ENCODE measurements at places on chromosomes 6 and 20. TPM values are rescaled to one million over a fixed set of nuclear protein-coding genes. Genes with fewer than 3 reads are reported as not detected.

The MAP7 gene
- total RNA-seq, result 1.4 TPM

The MCHR2 gene
- total RNA-seq, result not detected

The OR5V1 gene
- not detected for total RNA-seq

The CST4 gene
- not detected for total RNA-seq

The CCN6 gene
- not detected for total RNA-seq

The HLA-DQB1 gene
- total RNA-seq, result 0.23 TPM

The GSTA3 gene
- not detected for total RNA-seq

The CDKAL1 gene
- total RNA-seq, result 25.4 TPM

The ACOT13 gene
- total RNA-seq, result 30.3 TPM

The GPR6 gene
- not detected for total RNA-seq

The HS3ST5 gene
- total RNA-seq, result 0.25 TPM

The CRISP3 gene
- total RNA-seq, result not detected

DNA sequence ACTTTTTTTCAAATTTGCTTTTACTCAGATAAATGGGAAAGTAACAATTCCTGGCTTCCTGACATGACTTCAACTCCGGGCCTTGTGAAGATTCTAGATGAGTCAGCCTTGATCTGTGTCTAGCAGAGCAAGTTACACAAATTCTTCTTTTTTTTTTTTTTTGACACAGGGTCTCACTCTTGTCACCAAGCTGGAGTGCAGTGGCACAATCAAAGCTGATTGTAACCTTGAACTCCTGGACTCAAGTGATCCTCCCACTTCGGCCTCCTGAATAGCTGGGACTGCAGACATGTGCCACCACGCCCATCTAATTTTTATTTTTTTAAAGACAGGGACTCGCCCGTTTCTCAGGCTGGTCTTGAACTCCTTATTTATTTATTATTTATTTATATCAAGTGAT, 7.3 kb upstream of the ARHGAP18 start:
- H3K27ac ChIP-seq, result no peak overlapping the region
- no peaks in the 10 kb centered on the region for H3K27me3 ChIP-seq
- H3K4me3 ChIP-seq, result no peak overlapping the region
- H3K36me3 ChIP-seq, result no peaks in the 10 kb centered on the region
- H3K4me1 ChIP-seq, result no peaks in the 10 kb centered on the region
- DNase-seq, result no peak

DNA sequence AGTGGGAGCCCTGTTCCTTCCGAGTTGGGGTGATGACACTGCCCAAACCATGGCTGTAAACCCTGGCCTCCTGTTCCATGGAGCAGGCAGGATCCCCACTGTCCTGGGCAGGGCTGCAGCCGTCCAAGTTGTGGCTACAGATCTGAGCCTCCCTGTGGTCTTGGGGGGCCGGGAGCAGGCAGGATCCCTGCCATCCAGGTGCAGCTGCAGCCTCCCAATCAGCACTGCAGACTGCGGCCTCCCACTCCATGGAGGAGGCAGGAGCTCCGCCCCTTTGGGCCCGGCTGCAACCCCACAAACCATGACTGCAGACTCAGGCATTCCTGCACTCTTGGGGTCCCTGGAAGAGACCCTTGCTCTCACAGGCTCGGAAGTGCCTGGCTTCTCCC, 872.1 kb upstream of the GJE1 start:
- DNase-seq, result no peak
- no peaks in the 10 kb centered on the region for H3K27me3 ChIP-seq
- H3K4me3 ChIP-seq, result no peak overlapping the region
- peaks cover 8% of the 10 kb centered on the region for H3K36me3 ChIP-seq
- no peak overlapping the region for H3K27ac ChIP-seq

- no peak overlapping the region for H3K4me3 ChIP-seq
- no peaks in the 10 kb centered on the region for H3K4me1 ChIP-seq
- H3K27me3 ChIP-seq, result no peaks in the 10 kb centered on the region
- no peak for DNase-seq
Observed at GRCh38 chr20:13441388-13441787, 197.3 kb downstream of the TASP1 start.

- H3K27ac ChIP-seq, result no peak overlapping the region
- H3K27me3 ChIP-seq, result peaks cover 3% of the 10 kb centered on the region
- H3K4me1 ChIP-seq, result no peaks in the 10 kb centered on the region
- H3K36me3 ChIP-seq, result peaks cover 15% of the 10 kb centered on the region
- no peak for DNase-seq
Observed at GRCh38 chr20:47917549-47918070, 132.3 kb upstream of the SULF2 start.

DNA sequence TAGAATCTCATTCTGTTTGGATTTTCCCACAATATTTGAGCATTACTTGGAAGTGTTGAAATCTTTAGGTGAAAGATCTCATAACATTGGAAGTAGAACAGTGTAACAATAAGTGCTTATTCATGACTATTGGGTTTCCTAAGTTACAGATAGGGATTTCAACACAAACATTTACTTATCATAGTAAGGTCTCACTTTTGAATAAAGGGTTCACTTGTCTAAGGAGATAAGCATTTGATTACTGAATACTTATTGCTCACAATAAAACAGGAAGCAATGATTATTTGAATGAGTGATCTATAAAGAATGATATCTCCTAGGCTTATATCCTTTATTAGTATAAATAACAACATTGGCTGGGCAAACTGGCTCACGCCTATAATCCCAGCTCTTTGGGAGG, 14.8 kb downstream of the DDX43 start:
- H3K27ac ChIP-seq, result no peak overlapping the region
- no peak for DNase-seq
- H3K27me3 ChIP-seq, result no peaks in the 10 kb centered on the region
- no peaks in the 10 kb centered on the region for H3K4me1 ChIP-seq

- no peaks in the 10 kb centered on the region for H3K27me3 ChIP-seq
- peaks cover 7% of the 10 kb centered on the region for H3K4me1 ChIP-seq
- DNase-seq, result no peak
Observed at GRCh38 chr20:57592263-57593092, 27.7 kb downstream of the ZBP1 start.

DNA sequence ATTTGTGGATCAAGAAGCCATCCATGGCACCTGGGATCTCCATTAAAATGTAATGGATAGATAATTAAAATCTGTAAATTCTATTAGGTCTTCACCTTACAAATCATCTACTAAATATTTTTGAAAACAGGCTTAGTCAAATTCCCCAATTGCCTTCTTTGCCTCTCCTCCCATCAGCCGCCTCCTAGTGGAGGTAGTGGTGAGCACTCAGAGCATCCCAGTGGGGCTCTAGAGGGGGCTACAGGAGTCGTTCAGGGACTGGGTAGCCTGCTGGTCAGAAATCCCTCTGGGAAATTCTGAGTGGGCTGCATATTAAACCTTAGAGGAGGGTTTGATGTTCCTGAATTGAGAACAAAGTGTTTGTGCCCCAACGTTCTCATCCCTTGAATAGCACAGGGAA, 20.8 kb upstream of the PAX1 start:
- H3K27me3 ChIP-seq, result peaks cover 44% of the 10 kb centered on the region
- no peak overlapping the region for H3K4me3 ChIP-seq
- DNase-seq, result no peak
- H3K4me1 ChIP-seq, result no peaks in the 10 kb centered on the region
- H3K27ac ChIP-seq, result no peak overlapping the region
- H3K36me3 ChIP-seq, result no peaks in the 10 kb centered on the region

- H3K4me1 ChIP-seq, result no peaks in the 10 kb centered on the region
- H3K4me3 ChIP-seq, result no peak overlapping the region
- no peak for DNase-seq
Observed at GRCh38 chr20:33175123-33175522, 7.2 kb downstream of the BPIFA2 start.

DNA sequence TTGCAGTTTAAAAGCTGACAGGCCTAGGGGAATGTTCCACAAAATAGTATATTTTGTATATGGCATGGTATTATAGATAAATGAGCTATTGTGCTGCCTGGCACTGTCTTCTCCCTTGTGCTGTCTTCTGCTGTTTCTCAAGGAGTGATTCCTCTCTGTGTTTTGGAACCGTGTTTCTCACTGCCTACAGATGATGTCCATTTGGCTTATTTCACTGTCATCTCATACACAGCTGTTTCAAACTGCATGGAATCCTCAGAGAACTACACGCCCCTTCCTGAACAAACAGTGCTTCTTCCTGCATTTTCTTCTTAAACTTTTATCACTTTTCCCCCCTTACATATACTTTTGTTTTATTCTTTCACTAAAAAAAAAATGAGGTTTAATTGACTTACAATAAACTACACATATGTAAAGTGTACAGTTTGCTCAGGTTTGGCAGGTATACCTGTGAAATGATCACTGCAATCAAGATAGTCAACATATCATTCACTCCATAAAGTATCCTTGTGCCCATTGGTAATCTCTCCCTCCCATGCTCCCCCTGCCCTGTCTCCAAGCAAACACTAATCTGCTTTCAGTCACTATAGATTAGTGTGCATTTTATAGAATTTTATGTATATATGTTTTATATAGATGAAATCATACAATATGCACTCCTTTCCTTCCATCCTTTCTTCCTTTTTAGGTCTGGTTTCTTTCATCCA, 43.0 kb downstream of the CBFA2T2 start:
- peaks cover 11% of the 10 kb centered on the region for H3K36me3 ChIP-seq
- DNase-seq, result no peak
- H3K27me3 ChIP-seq, result no peaks in the 10 kb centered on the region

- no peak overlapping the region for H3K4me3 ChIP-seq
- peaks cover 7% of the 10 kb centered on the region for H3K27me3 ChIP-seq
- no peak overlapping the region for H3K27ac ChIP-seq
- no peak for DNase-seq
- H3K4me1 ChIP-seq, result peaks cover 13% of the 10 kb centered on the region
Observed at GRCh38 chr6:6178795-6179194, 141.7 kb downstream of the F13A1 start.

DNA sequence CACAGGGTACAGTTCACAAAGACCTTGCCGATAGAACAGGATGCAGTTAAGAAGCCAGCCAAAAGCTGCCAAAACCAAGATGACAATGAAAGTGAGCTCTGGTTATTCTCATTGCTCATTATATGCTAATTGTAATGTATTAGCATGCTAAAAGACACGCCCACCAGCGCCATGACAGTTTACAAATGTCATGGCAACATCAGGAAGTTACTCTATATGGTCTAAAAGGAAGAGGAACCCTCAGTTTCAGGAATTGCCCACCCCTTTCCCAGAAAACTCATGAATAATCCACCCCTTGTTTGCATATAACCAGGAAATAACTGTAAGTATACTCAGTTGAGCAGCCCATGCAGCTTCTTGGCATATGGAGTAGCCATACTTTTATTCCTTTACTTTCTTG, 748.7 kb downstream of the QKI start:
- H3K27ac ChIP-seq, result no peak overlapping the region
- no peak for DNase-seq
- peaks cover 29% of the 10 kb centered on the region for H3K36me3 ChIP-seq
- peaks cover 20% of the 10 kb centered on the region for H3K4me1 ChIP-seq
- no peaks in the 10 kb centered on the region for H3K27me3 ChIP-seq

DNA sequence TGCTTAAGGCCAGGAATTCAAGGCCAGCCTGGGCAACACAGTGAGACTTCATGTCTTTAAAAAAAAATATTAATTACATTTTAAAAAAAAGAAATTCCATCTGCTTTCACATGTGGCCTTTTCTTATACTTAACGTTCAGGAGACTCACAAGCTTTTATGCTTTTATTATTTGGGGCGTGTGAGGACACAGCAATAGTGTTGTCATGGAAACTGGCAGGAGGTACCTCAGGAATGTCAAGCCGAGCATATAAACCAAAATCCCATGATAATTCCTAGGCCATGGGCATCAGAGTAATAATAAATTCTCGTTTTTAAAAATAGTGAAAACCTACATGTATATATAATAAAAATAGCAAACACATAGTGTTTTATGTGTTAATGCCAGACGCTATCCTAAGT, 89.8 kb downstream of the IYD start:
- H3K27ac ChIP-seq, result no peak overlapping the region
- no peak overlapping the region for H3K4me3 ChIP-seq
- H3K27me3 ChIP-seq, result no peaks in the 10 kb centered on the region
- no peak for DNase-seq

GRCh38 chr20:54431156-54431944, 44.0 kb upstream of the DOK5 start:
- no peak for DNase-seq
- H3K4me1 ChIP-seq, result peaks cover 3% of the 10 kb centered on the region
- H3K4me3 ChIP-seq, result no peak overlapping the region
- no peak overlapping the region for H3K27ac ChIP-seq
- H3K27me3 ChIP-seq, result no peaks in the 10 kb centered on the region

GRCh38 chr6:132814716-132815570, 574 bp downstream of the RPS12 start:
- H3K36me3 ChIP-seq, result peaks cover 47% of the 10 kb centered on the region
- peak overlapping the region; percentile 99 for H3K4me3 ChIP-seq
- H3K4me1 ChIP-seq, result peaks cover 64% of the 10 kb centered on the region
- no peak for DNase-seq

DNA sequence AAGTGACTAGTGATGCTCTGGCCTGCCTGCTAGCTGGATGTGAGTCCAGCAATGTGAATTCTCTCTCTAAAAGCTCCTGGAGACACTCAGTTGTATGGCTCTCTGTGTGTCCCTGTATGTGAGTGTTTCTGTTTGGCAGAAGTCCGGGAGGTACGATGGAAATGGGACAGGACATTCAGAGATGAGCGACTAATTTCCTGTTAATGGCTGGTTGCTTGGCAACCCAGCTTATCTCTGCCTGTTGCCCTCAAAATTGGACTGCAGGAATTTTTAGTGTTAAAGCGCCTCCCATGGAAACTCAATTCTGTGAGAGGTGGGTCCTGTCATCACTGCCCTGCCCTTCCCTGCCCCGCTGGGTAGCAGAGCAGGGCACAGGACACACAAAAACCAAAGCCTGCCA, 136.8 kb upstream of the LRFN2 start:
- no peak overlapping the region for H3K4me3 ChIP-seq
- DNase-seq, result no peak
- H3K4me1 ChIP-seq, result peaks cover 54% of the 10 kb centered on the region
- H3K36me3 ChIP-seq, result no peaks in the 10 kb centered on the region
- no peak overlapping the region for H3K27ac ChIP-seq

- no peak overlapping the region for H3K27ac ChIP-seq
- no peak for DNase-seq
- H3K27me3 ChIP-seq, result no peaks in the 10 kb centered on the region
Observed at GRCh38 chr6:125884634-125885371, 71.8 kb upstream of the HINT3 start.

DNA sequence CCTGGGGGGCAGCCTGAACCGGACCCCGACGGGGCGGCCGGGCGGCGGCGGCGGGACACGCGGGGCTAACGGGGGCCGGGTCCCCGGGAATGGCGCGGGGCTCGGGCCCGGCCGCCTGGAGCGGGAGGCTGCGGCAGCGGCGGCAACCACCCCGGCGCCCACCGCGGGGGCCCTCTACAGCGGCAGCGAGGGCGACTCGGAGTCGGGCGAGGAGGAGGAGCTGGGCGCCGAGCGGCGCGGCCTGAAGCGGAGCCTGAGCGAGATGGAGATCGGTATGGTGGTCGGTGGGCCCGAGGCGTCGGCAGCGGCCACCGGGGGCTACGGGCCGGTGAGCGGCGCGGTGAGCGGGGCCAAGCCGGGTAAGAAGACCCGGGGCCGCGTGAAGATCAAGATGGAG, 636 bp downstream of the SRF start:
- peak; percentile 36 for DNase-seq
- peak overlapping the region; percentile 89 for H3K4me3 ChIP-seq
- no peaks in the 10 kb centered on the region for H3K36me3 ChIP-seq
- peaks cover 39% of the 10 kb centered on the region for H3K4me1 ChIP-seq
- H3K27me3 ChIP-seq, result no peaks in the 10 kb centered on the region

All from neural crest cell (in vitro differentiated cells).